Lower leg skin (tissue), 4 donors: ENCODE measurements at places on chromosomes 2 and 18.

DNA sequence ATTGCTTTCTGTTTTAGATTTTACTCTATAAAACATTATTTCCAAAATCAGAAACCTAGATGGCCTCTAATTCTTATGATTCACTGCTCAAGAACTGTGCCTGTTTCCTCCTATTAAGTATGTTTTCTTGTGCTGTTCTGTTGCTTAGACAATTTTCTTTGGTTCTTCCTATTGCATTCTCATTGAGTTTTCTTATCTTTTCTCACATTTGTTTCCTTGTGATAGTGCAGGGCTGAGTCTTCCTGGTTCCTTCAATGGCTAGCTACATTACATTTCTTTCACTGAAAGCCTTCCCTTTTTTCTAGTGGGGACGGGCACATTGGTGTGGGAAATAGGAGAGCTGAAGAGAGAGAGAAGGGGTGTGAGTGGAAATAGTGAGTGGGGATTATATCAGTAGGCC lies 183.4 kb downstream of the CALCRL start:
- no peak for DNase-seq

- no peak for DNase-seq
Observed at GRCh38 chr18:54181856-54182602, 42.4 kb downstream of the MBD2 start.

DNA sequence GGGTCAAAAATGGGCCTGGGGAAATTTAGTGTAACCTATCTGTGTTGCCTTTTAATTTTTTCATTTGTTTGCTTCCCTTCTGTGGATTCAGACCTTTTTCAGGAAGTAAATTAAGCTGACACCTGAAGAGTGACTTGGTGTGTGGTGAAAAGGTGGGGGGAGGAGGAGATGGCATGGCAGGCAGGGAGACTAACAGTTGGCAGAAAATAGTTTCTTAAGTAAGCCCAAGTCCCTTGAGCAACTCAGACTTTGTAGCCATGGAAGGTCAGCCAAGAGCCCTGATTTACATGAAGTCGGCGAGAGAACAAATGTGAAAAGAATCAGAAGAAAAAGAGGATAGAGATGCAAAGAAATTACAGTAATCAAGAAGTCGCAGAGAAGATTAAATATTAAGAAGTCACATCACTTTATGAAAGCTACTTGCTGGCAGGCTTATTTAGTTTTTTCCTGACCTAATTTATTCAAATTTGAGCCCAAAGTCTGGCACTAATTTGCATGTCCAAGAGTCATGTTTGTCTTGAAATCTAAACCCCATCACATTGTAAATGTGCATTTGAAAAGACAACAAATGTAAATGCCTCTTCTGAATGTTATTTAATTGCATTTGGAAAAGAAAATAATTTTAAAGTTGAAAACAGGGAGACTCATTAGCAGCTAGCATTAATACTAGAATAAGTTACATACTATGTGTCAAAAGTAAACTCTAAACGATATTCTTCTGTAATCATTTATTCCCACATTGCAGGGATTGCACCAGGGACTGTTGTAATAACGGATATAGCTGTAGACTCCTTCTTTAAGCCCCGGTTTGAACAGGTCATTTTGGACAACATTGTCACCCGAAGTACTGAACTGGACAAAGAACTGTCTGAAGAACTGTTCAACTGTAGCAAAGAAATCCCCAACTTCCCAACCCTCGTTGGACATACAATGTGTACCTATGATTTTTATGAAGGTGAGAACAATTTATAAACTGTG lies 19.3 kb downstream of the UPP2 start:
- DNase-seq = no peak

DNA sequence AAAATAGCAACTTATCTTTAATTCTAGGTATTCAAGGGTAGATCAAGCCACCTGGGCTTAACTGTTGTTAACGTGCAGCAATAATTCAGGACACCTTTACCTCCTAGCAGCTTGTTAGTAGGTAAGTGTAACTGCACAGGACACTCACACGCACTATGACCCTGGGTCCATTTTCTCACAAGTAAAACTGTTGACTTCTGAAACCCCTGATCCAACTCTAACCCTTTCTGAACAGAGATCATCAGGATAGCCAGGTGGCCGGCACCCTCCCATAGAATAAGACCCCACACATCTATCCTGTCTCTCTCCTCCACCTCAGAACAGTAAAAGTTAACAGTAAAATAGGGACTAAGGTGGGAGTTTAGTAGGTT lies 610 bp downstream of the SPC25 start:
- DNase-seq = no peak

DNA sequence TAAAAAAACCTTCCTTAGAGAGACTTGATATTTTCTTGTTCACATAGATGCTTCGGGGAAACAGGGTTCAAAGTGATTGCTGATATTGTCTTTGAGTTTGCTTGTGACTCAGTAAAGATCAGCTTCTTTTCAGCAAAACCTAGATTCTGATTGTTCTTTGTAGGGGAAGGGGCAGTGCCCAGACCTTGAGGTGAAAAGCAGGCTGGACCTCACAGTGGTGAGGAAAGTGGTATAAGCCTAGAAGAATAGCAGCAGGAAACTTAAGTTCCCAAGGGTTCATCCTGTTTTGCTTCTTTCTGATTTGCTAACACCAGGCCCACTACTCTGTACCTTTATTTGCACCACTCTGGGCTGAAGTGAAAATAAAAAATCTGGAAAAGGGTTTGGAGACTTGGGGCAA lies 20.9 kb downstream of the UBXN4 start:
- DNase-seq = no peak

- no peak for DNase-seq
Observed at GRCh38 chr18:36066686-36067054, 689 bp downstream of the RPRD1A start.

- no peak for DNase-seq
Observed at GRCh38 chr2:118046634-118047210, 32.9 kb upstream of the CCDC93 start.

DNA sequence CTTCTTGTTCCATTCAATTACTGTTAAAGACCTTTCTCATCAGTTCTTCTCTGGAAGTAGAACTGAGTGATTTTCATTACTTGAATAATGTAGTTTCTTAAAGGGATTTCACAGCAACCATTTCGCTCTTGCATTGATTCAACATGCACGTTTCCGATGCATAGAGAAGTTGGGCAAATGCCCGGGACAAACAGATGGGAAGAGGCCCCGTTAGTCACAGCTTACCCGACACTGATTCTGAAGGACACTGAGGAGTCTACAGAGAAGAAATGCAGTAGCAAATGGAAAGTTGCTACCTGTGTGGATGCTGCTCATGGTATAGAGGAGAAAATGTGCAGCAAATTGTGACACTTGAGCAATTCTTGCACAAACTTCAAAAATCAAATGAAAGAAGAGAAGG lies 32.3 kb upstream of the GCG start:
- no peak for DNase-seq

DNA sequence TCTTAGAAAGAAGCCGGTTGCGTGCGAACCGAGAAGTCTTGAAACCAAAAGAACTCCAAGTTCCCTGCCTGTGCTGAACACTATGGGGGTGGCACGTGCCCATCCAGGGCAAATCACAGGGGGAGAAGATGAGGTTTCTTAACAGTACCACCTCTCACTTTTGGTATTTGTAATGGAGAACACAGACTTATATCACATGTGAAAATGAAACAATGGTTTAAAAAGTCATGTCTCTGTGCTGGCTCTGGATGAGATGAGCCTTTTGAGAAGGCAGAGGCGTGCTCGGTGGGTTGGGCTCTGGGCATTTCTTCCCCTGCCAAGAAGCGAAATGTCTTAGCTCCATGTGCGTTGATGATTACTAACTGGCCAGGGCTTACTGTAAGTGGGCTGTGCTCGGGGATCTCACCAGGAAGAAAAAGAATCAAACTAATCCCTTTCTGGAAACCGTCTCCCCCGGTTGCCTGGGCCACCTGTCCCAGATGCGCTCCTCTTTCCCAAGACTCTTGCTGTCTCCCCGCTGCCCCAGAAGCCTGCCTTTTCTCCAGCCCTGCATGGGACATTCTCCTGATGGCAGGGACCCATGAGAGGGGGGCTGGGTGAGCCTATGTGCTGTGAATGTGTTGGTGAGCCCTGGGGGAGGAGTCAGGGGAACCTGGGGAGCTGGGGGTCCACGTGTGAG lies 252.9 kb downstream of the PRKCE start:
- no peak for DNase-seq
